A549 (cell line): ENCODE measurements at places on chromosomes 1 and 21.

DNA sequence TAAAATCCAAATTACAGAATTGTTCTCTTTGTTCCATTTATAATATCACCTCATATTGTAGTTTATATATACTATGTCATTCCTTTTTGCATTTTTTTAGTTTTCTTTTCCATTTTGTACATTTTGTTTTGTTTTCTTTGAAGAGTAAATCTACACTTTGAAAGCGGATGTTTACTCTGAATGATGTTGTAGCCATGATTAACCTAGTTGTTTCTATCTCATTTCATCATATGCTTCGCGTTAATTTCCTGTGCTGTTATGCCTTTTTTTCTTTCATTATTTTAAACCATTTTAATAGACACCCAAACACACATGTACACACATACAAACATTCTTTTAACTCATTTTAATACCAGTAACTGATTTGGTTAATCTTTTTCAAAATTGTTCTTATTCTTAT, 5.3 kb downstream of the OR2T6 start:
- DNase-seq: no peak

DNA sequence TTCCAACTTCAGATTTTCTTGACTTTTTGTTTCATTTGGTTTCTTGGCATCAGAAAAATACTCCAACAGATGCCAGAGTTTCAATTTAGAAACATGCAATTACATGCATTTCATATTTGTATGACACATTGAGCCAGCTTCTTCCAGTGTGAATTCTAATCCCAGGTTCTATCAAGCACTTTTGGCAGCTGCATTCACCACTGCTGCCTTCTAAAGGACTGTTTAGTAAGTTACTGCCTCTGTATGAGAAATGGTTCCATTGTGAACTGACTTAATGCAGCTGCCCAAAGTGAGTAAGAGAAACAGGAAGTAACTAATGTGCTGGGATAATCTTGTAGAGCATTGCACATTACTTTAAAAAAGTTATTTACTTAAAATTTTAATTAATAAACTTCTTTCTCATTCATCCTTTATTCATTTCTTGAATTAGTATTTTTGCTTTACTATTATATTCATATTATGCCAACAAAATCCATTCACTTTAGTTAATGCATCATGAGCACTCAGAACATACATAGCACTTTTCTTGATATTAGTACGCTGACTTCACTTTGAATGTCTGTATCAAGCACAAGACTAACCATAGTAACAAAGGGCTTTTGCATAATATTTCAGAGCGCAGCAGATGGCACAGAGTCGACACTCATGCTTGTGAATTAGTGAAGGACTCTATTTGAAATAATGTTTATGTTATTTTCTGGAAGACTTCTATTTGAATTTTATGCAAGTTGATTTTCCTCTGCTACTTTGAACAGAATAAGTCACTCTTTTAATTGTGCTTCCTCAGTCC, 9.8 kb downstream of the RGS18 start:
- no peak for DNase-seq

- no peak for DNase-seq
Measured at GRCh38 chr1:150309758-150310508, 11.4 kb upstream of the PRPF3 start.

DNA sequence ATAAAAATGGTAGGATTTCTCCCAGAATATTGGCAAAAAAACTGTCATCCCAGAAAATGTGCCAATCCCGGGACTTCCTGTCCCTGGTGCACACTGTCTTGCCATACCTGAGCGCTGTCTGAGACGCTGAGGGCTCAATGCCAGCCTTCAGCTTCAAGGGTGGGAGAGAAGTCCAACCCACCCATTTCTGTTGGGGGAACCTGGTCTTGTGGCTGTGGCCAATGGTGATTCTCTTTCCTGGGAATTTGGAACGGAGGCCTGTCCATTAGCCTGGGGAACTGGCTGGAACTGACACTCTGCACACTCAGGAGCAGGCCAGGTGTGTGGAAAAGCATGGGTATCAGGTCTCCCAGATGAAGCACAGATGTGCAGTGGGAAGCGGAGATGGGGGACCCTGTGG, 6.7 kb downstream of the MTHFR start:
- no peak for DNase-seq

GRCh38 chr1:27388337-27389005, 4.0 kb upstream of the GPR3 start:
- DNase-seq: peak; percentile 57

GRCh38 chr1:82161700-82162141, 361.0 kb downstream of the ADGRL2 start:
- no peak for DNase-seq

DNA sequence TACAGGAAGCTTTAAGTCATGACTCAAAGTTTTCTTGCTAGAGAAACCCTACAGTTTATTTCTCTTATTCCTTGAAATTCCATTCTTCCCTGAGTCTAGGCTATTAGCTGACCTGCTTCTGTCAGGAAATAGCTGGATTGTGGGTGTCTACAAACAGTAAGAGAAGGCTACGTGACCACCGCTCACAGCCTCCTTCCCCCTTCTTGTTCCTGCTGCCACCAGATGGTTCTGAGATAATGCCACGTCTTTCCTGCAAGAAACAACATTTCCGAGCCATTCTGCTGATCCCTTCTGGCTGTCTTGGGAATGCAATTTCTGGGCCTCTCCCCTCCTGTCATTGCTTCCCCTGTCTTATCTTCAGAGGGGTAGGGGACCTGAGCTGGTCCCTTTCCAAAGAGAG, 128.9 kb upstream of the SGIP1 start:
- no peak for DNase-seq

GRCh38 chr1:41673378-41673777, 188.9 kb upstream of the EDN2 start:
- DNase-seq: no peak

DNA sequence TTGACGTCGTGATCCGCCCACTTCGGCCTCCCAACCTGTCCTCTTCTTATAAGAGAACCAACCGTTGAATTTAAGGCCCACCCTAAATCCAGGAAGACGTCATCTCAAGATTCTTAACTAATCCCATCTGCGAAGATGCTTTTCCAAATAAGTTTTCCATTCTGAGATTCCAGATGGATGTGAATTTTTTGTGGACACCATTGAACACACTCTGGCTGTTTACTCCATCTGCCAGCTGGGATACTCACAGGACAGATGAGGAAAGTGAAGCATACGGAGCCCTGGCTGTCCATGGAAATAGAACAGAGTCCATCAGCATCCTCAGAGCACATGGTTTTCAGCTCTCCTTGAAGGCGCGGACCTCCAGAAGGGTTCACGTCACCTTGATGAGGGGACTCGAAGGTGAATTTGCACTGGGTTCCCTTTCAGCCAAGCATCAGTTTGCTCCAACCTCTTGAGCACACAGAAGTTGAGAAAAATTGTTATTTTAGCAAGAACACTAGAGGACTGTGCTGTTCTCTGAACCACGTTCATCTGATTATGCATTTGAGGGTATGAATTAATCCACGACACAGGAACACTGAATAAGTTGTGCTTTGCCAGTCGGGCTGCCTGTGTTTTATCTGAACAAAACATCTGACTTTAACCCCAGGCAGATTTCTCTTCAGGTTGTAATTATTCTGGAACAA, 68.6 kb downstream of the KAZN start:
- no peak for DNase-seq

DNA sequence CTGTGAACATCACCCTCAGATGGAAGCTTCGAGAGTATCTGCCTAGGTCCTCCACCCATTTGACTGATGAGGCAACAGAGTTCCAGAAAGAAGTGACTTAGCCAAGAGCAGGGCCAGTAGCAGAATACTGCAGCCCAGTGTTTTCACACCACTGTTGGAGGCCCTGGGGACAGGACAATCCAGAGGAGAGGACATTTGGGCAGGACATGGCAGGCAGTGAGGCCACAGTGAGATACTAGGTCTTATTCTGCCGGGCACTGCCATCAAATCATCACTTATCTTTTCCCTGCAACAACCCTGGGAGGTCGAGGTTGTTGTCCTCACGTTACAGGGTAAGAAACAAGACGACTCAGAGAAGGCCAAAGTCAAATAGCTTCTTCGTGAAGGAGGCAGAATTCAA, 5.5 kb upstream of the FOXO6 start:
- DNase-seq: no peak

DNA sequence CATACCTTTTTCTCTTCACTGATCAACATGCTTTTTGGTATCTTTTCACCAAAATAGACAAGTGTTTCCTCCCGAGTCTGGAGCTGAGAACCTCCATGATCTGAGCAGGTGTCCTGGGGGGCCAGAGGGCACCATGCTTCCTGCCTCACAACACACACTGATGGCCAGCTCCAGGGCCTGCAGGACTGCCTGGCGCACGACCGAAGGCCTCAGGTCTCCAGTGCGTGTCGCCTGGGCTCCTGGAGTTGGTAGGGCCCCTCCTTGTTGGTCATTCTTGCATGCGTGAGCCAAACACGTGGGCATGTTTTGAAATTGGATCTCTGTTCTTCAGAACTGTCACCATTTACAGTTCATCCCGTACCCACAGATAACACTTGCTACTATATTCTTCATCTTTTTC, 64.4 kb downstream of the SLC37A1 start:
- no peak for DNase-seq

GRCh38 chr1:2283371-2283990, 55.4 kb downstream of the SKI start:
- no peak for DNase-seq

GRCh38 chr1:110229348-110230001, 19.4 kb downstream of the KCNC4 start:
- DNase-seq: no peak

DNA sequence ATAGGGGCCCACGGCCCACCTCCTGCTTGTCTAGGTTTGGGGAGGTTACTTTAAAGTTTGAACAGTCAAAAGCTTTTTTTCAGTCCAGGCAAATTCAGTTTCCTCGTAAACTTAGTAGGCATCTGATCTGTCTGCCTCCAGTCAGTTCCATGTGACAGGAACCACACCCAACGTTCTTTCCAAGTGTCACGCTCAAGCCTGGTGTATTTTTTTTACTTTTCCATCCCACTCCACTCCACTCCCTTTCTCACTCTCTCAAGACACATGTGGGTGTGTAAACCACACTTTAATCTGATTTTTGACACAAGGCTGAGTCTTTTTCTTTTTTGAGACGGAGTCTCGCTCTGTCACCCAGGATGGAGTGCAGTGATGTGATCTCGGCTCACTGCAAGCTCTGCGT, 60.3 kb upstream of the GPR153 start:
- DNase-seq: no peak

DNA sequence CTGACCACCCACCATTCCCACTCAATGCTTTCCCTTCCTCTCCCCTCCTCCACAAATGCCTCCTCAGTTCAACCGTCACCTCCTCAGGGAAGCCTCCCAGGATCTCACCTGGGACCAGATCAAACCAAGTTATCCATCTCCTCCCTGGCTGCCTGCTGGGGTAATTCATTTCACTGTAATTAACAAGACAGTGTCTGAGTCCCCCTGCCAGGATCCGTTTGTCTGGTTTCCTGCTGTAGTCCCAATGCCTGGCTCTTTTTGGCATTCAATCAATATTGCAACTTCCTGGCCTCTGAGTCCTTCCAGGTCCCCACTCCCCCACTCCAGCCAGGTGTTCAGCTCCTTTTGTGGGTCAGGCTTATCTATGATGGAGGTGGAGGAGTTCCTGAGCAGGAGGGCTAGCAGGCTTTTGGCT, 687.7 kb downstream of the PTPRU start:
- no peak for DNase-seq

DNA sequence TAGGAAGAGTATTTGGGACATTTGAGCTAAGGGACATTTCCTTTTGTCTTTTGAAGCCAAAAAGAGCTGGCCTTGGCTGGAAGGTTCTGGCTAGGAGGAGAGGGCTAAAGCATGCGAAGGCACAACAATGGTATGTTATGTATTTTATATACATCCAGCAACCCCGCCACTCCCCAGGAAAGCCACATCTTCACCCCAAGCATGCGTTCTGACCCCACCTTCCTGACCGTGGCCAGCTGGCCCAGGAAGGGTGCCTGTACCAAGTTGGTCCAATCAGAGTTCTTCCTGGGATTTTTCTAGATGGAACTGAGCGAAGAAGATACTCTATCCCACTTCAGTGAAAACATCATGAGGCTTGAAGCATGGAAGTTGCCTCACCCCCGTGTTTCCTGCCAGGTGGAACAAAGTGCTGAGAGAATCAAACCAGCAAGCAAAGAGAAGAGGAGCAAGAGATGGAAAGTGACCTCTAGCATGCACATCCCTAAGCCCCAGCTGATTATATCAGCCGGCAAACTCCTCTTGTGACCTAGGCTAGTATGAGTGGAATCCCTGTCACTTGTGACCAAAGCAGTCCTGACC, 82.7 kb downstream of the BCAR3 start:
- DNase-seq: no peak

GRCh38 chr1:230824551-230824918, 43.8 kb downstream of the C1orf198 start:
- DNase-seq: no peak

GRCh38 chr1:99697580-99697979, 51.7 kb downstream of the PALMD start:
- no peak for DNase-seq

GRCh38 chr1:185388346-185388745, 71.3 kb upstream of the IVNS1ABP start:
- no peak for DNase-seq

GRCh38 chr1:155038602-155039307, 5.1 kb downstream of the DCST1 start:
- DNase-seq: no peak

GRCh38 chr1:24386241-24386640, 27.3 kb downstream of the STPG1 start:
- DNase-seq: no peak

DNA sequence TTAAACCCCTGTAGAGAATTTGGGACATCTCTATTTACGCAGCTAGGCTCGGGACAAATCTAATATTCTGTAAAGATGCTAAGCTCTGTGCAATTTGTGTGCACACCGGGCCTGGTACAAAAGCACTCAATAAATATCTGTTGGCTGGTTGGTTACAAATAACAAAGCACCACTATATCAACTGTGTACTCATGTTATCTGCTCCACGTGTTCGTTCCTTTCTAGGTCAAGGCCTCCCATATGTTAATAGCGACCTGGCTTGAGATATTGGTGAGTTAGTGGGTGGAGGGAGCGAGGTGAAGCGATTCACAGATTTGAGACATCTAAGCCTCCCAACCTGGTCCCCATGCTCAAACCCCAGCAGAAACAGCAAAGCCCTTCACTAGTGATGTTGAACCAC, 47.1 kb upstream of the KAZN start:
- DNase-seq: no peak
